ENCODE measurements at places on chromosomes 4 and X.

DNA sequence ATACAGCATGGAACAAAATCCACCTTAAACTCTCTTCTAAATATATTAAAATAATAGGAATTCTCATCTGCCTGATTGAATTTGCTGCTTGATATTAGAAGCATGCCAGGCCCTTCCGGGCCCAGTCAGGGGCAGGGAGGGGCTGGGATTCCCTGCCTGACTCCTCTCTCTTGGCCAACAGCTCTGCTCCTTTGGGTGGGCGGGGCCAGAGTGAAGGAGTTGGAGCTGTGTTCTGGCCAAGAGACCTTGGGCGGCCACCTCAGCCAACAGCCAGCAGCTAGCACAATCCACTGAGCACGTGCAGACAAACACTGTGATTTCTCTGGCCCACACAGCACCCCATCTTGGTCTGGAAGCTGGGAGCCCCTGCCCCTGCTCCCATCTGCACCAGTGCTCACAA, 140.3 kb downstream of the PJA1 start:
- H3K27ac ChIP-seq: peak overlapping the region; percentile 36
- peak; percentile 75 for DNase-seq
- no peak overlapping the region for H3K4me3 ChIP-seq
- no peaks in the 10 kb centered on the region for H3K4me1 ChIP-seq
- H3K27me3 ChIP-seq: no peaks in the 10 kb centered on the region
- H3K36me3 ChIP-seq: no peaks in the 10 kb centered on the region

DNA sequence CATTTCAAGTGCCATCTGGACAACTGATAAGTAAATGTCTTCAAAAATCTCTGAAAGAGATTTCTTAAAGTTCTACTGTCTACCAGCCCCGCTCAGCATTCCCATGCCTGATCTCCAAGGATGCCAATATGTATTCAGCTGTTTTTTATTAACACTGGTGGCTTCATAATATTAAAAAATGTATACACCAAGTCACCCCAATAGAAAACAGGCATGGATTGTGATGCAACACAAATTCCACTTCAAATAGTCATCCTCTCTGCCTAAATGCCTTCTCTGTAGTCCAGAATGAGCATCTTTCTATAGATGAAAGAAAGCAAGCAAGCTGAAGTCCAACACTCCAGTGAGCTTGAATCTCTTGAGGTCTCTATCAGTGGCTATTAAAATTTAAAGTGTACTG, 152.2 kb upstream of the PPARGC1A start:
- no peaks in the 10 kb centered on the region for H3K36me3 ChIP-seq
- no peaks in the 10 kb centered on the region for H3K4me1 ChIP-seq
- H3K27ac ChIP-seq: no peak overlapping the region
- no peaks in the 10 kb centered on the region for H3K27me3 ChIP-seq
- no peak for DNase-seq

- DNase-seq: no peak
- H3K4me1 ChIP-seq: no peaks in the 10 kb centered on the region
- H3K27ac ChIP-seq: peak overlapping the region; percentile 76
- H3K4me3 ChIP-seq: peak overlapping the region; percentile 63
These were observed 591 bp downstream of the PRPS1 start for GRCh38 chrX:107628662-107629539.

GRCh38 chr4:87047281-87047798, 112.5 kb downstream of the AFF1 start:
- peaks cover 10% of the 10 kb centered on the region for H3K36me3 ChIP-seq
- no peak for DNase-seq
- H3K4me3 ChIP-seq: no peak overlapping the region

All from right atrium auricular region (tissue), 2 donors.